ENCODE measurements at places on chromosomes 2 and 18.

- no peak for DNase-seq
Measured at GRCh38 chr18:73544617-73545016, 603.0 kb downstream of the FBXO15 start.

- no peak for DNase-seq
Measured at GRCh38 chr2:237696461-237696860, 69.1 kb downstream of the LRRFIP1 start.

- DNase-seq: no peak
Measured at GRCh38 chr2:103423100-103423499, 661.3 kb downstream of the TMEM182 start.

DNA sequence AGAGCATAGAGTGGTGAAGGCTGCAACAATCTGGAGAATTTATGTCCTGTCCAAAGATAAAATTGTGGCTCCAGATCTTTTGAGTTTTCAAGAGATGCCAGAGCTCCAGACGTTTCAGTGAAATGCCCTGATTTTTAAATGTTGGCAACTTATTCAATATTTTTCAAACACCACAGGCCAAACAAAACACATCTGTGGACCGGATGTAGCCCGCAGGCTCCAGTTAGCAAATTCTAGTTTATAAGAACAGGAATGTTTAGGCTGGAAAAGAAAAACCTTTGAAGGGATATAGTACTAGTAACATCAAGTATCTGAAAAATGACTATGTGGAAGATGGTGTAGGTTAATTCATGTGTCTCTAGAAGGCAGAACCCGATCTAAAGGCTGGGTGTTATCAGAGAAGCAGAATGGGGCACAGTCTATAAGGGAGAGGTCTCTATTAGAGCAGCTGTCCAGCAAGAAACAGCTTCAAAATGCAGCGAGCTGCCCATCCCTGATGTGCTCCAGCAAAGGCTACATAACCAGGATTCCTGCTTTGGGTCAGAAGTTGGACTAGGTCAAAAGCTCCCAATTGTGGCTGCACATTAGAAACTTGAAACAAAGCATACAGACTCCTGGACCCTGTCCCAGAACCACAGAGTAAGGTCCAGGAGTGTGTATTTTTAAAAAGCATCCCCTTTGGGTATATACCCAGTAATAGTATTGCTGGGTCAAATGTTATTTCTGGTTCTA lies 105.9 kb downstream of the ANKRD44 start:
- DNase-seq: no peak

- DNase-seq: no peak
Measured at GRCh38 chr18:24995056-24995455, 356.9 kb downstream of the ZNF521 start.

All from uterus (tissue), 4 donors.